ENCODE measurements at places on chromosomes 16 and 17.
A peak's percentile ranks its signal among the peaks of the same experiment; 100 is the strongest.

GRCh38 chr17:52546493-52546892 is 388.0 kb upstream of the CA10 start:
- DNase-seq = no peak

DNA sequence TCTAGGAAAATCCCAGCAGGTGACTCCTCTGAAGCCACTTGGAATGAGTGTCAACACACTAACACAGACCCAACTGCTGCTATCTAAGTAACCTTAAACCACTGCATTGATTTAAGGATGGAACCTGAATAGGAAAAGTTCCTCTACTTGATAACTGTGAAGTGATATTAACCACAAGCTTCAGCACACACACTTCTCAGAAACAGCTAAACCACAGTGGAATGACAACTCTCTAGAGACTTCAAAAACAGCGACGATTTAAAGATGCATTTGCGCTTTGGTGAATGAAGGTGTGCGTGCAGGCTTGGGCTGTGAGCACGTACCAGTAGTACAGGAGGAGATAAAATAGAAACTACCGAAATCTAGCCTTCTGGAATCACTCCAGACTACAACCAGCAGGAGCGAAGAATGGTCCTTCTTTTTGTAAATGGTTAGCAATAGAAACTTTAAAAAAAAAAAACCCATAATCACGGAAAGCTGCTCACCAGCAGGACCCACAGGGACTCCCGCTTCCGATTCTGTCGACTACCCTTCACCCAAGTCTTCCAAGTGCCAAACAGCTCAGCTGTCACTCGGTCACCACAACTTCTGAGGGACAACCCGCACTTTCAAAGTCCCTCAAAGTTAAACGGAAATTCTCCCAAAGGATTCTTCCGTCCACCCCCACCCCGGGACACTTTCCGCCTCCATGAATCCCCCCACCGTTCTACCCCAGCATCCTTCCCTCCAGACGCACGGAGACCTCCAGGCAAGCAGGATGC is 137.7 kb upstream of the CORO6 start:
- DNase-seq = peak; percentile 45

GRCh38 chr16:3642397-3643094 is 11.9 kb upstream of the DNASE1 start:
- DNase-seq = peak; percentile 27

DNA sequence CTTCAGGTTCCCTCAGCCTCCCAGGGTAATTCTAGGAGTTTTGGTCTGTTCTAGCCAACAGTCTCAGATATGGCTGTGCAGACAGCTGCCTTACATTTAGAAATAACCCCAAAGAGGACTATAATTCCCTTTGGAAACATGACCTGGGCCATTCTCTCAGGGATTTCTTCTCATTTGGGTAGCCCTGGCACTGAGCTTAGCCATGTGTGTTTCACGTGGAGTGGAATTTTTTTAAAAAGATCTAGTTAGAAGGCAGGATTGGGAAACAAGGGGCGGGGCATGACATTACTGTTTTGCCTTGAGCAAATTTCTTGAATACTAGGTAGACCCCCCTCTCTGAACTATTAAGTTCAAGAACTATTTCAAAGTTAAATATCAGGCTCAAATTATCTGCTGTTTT is 29.6 kb upstream of the MRC2 start:
- peak; percentile 80 for DNase-seq

GRCh38 chr17:75331671-75332070 is 42.4 kb upstream of the SLC25A19 start:
- DNase-seq = no peak

- no peak for DNase-seq
These were observed 242.3 kb downstream of the CCDC182 start for GRCh38 chr17:57502811-57503241.

DNA sequence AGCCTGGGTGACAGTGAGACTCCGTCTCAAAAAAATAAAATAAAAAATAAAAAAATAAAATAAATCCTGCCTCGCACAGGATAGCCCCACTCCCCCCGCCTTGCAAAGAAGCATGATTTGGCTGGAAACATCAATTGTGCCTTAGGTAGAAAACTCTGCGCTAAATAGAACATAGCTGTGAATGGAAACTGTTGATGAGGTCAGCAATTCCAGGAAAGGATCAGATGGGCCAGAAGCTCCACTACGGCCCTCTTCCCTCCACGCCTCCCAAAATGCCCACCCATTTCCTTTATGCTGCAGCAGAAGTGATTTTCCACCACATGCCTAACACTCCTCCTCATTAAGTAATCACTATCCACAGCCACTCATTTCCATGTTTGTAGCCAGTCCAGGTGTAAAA is 473.4 kb downstream of the XYLT1 start:
- DNase-seq = no peak

DNA sequence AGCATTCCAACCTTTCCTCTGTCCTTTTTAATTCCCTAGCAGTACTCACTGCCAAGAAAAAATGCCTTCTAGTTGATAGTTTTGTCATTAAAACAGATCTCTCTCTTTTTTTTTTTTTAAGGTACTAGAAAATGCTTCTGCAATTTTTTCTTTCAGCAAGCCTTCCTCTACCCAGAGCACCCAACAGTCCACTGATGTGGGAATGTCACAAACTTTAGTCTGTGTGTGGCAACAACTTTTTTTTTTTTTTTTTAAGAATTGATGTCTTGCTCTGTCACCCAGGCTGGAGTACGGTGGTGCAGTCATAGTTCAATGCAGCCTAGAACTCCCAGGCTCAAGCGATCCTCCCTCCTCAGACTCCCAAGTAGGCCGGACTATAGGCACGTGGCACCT is 34.7 kb downstream of the CDRT15 start:
- no peak for DNase-seq

DNA sequence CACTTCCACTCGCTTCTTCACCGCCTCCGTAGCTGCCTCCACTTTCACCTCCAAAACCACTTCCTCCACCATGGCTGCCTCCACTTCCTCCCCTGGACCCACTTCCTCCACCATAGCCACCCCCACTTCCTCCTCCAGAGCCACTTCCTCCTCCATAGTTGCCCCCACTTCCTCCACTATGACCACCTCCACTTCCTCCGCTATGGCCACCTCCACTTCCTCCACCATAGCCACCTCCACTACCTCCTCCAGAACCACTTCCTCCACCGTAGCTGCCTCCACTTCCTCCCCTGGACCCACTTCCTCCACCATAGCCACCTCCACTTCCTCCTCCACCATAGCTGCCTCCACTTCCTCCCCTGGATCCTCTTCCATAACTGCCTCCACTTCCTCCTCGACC is 4.5 kb downstream of the KRT9 start:
- no peak for DNase-seq

DNA sequence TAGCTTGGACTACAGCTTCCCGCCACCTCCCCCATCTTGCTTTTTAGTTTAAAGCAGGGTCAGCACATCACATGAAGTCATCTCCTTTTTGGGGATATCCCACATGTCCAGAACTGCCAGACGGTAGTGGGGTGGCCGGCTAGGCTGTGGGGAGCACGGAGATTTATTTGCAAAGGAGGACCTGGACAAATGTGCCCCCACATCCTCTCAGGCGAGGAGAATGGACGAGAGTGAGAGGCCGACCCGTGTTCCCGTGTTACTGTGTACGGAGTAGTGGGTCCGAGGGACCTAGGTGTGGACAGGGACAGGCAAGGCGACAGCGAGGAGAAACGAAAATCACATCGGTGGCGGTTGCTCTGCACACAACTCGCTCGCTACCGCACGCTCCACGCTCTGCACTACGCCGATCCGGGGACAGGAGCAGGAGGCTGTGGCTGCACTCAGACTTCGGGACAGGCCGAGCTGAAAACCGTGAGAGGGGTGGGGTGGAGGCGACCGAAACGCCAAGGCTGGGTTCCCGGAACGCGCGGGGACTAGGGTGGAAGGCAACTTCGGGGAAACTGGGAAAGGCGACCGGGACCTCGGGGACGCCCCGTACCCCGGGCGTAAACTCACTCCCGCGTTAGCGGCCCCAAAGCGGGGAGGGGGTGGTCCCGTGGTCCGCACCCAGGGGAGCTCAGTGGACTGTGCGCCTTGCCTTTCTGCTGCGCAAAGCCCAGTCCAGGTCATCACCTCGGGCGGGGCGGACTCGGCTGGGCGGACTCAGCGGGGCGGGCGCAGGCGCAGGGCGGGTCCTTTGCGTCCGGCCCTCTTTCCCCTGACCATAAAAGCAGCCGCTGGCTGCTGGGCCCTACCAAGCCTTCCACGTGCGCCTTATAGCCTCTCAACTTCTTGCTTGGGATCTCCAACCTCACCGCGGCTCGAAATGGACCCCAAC is at the start of gene MT1A:
Gene MT1A (plus strand): TSS at position 853 of the 937 bp plus-strand sequence. CDS start 73 bp downstream, at position 926.
- peak; percentile 65 for DNase-seq

GRCh38 chr16:50183316-50183715 is 30.2 kb downstream of the TENT4B start:
- peak; percentile 56 for DNase-seq

- DNase-seq = no peak
These were observed 8.0 kb downstream of the TXNDC11 start for GRCh38 chr16:11734653-11735043.

DNA sequence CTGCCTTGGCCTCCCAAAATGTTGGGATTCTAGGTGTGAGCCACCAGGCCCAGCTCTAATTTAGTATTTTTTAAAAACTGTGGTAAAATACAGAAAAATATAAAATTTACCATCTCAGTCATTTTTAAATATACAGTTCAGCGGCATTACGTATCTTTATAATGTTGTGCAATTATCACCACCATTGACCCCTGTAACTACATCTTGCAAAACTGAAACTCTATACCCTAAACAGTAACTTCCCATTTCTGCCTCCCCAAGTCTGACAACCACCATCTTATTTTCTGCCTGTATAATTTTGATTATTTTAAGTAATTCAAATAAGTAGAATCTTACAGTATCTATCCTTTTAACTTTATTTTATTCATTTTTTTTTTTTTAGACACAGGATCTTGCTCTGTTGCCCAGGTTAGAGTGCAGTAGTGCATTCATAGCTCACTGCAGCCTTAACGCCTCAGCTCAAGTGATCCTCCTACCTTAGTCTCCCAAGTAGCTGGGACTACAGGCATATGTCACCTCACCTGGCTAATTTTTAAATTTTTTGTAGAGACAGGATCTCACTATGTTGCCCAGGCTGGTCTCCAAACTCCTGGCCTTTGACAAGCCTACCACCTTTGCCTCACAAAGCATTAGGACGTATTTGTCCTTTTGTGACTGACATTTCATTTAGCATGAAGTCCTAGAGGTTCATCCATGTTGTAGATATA is 10.9 kb upstream of the GGA2 start:
- no peak for DNase-seq

DNA sequence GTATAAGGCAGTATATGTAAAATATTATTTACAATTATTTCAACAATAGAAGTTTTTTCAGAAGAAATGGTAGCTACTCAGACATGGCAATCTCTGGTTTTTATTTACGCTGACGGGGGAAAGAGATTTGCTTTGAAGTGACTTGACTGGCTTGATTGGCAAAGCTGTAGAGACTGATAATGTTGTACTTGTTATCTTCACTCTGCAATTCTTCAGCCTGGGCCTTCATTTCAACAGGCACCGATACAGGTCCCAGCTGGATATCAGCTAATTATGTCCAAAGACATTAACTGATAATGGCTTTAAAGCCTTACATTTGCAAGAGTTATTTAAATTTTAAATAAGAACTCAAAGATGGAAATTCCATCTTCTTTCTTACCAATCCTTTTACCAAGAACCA is 151.4 kb upstream of the HS3ST3A1 start:
- DNase-seq = no peak

DNA sequence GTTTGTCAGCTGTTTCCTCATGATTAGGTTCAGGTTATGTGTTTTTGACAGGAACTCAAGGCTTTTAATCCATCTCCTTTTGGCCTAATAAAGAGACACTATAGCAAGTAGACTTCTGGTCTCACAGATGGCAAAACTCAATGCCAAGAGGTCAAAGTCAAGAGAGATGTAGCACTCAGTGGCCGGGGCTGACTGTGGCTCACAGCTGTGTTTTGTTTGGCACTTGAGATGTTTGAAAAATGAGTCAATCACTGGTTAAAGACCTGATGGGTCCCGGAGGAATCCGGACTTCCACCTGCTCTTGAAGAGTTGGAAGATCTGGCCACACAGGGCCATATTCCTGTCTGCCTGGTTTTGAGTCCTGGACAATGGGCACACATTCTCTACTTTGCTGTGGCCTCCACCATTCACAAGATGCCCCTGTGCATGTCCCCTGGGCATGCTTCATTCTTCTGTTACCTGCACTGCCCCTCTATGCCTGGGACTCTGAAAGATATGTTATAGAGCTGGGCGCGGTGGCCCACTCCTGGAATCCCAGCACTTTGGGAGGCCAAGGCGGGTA is 210.3 kb downstream of the SNX29 start:
- peak; percentile 87 for DNase-seq

DNA sequence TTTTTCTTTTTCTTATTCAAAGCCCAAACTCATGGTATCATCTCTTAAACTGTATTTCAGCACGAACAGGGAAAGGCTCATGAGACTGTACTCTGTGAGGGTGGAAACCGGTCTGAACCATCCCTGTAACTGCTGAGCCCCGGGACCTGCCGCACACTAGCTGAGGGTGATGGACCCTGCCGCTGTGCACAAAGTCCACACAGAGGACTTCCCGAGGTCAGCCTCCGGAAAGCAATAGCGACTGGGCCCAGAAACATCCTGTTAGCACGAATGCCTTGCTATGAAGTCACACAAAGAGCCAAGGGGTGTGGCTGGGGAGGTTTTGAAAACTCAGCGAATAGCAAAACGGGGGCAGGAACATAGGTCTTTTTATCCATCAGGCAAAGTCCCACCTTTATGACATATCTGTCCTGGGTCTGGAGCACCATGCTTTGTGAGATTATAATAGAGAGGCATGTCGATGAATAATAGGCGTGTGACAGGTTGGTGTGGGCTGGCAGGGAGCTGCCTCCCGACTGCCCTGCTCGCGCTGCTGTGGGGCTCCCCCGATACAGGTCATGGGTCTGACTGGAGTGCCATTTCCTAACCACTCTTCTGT is 33.4 kb downstream of the CDK5R1 start:
- DNase-seq = peak; percentile 17

- DNase-seq = no peak
These were observed 5.4 kb upstream of the RHOT1 start for GRCh38 chr17:32136856-32137255.

DNA sequence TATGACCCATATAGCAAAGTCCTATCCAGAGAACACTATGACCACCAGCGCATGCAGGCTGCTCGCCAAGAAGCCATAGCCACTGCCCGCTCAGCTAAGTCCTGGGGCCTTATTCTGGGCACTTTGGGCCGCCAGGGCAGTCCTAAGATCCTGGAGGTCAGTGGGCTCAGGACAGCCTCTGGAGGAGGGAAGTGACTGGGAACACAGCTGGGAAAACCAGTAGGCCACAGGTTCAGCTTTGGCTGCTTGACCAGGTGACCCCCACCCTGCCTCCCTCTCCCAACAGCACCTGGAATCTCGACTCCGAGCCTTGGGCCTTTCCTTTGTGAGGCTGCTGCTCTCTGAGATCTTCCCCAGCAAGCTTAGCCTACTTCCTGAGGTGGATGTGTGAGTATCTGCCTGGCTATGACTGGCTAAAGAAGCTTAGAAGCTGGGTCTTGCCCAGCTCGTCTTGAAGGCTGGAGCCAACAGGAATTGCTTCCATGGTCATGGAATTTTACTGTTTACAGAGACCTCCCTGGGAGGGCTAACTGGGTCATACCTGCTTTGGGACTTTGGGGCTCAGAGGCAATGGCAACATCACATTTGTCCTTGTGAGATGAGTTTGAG is 1.5 kb upstream of the OVCA2 start:
- no peak for DNase-seq

DNA sequence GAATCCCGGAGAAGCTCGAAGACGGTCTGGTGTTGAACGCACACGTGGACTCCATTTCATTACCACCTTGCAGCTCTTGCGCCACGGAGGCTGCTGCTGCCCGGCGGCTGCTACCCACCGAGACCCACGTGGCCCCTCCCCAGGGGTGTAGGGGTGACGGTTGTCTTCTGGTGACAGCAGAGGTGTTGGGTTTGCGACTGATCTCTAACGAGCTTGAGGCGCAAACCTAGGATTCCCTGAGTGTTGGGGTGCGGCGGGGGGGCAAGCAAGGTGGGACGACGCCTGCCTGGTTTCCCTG is 1.7 kb upstream of the CBX4 start:
- no peak for DNase-seq
